ENCODE measurements at places on chromosomes 4 and X. TPM values are rescaled to one million over a fixed set of nuclear protein-coding genes. Genes with fewer than 3 reads are reported as not detected.

- DNase-seq, result no peak
- H3K4me3 ChIP-seq, result no peak overlapping the region
- H3K27me3 ChIP-seq, result no peaks in the 10 kb centered on the region
- no peak overlapping the region for H3K27ac ChIP-seq
Measured at GRCh38 chrX:19897091-19897490, 9.7 kb upstream of the SH3KBP1 start.

DNA sequence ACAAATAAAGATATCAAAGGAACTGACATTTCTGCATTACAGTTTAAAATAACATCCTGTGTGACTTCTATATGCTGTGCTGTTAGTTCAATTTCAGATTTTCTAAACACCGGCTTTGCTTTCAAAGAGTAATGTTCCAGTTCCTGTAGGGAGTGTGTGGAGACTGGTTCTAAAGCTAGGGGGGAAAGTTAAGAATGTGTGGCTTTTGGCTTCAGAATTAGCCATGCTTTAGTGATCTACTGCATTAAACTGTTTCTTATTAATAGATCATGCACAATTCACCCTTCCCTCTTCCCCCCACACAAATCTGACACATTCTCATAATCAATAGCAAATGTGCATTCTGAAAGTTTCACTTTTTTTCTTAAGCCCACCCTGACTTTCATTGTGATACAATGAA lies 32.0 kb upstream of the DKK2 start:
- no peak overlapping the region for H3K4me3 ChIP-seq
- H3K27ac ChIP-seq, result no peak overlapping the region
- H3K27me3 ChIP-seq, result no peaks in the 10 kb centered on the region
- H3K4me1 ChIP-seq, result no peaks in the 10 kb centered on the region

GRCh38 chr4:35166466-35166865 lies 1077.8 kb downstream of the ARAP2 start:
- no peaks in the 10 kb centered on the region for H3K4me1 ChIP-seq
- H3K27ac ChIP-seq, result no peak overlapping the region
- no peak for DNase-seq
- no peak overlapping the region for H3K4me3 ChIP-seq

DNA sequence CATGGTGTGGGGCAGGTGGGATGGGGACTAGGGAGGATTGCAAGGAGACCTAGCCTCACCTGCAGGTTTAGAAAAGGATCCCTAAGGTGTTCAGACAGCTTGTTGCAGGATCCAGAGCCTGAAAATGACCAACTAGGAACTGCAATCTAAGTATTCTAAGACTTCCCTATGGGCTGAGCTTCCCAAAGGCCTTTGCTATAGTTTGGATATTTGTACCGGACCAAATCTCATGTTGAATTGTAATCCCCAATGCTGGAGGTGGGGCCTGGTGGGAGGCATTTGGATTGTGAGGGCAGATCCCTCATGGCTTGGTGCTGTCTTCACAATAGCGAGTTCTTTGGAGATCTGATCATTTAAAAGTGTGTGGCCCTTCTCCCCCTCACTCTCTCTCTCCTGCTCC lies 52.1 kb downstream of the GPC3 start:
- H3K27me3 ChIP-seq, result no peaks in the 10 kb centered on the region
- H3K36me3 ChIP-seq, result no peaks in the 10 kb centered on the region
- DNase-seq, result no peak
- no peak overlapping the region for H3K4me3 ChIP-seq
- H3K27ac ChIP-seq, result no peak overlapping the region

- H3K27me3 ChIP-seq, result no peaks in the 10 kb centered on the region
- H3K4me1 ChIP-seq, result no peaks in the 10 kb centered on the region
- no peak overlapping the region for H3K4me3 ChIP-seq
- H3K27ac ChIP-seq, result no peak overlapping the region
- DNase-seq, result no peak
Measured at GRCh38 chrX:134898440-134898839, 92.4 kb upstream of the SMIM10 start.

OPHN1 gene
- not detected for total RNA-seq

DNA sequence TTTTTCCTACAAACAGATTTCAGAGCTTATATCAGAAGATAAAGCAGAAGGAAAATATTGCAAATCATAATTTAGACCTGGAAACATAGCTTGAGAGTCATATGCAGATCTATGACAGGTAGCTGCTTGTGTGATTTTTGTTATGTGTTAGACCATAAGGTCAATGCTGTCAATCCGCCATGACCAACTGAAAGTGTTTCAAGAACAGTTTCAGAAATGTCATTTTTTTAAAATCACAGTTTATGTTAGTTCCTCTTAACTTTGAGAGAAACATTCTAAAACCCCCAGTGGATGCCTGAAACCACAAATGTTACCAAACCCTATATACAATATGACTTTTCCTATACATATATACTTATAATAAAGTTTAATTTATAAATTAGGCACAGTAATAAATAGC lies 391.3 kb upstream of the FAM241A start:
- DNase-seq, result no peak
- no peaks in the 10 kb centered on the region for H3K36me3 ChIP-seq
- no peak overlapping the region for H3K27ac ChIP-seq
- H3K4me1 ChIP-seq, result no peaks in the 10 kb centered on the region

DNA sequence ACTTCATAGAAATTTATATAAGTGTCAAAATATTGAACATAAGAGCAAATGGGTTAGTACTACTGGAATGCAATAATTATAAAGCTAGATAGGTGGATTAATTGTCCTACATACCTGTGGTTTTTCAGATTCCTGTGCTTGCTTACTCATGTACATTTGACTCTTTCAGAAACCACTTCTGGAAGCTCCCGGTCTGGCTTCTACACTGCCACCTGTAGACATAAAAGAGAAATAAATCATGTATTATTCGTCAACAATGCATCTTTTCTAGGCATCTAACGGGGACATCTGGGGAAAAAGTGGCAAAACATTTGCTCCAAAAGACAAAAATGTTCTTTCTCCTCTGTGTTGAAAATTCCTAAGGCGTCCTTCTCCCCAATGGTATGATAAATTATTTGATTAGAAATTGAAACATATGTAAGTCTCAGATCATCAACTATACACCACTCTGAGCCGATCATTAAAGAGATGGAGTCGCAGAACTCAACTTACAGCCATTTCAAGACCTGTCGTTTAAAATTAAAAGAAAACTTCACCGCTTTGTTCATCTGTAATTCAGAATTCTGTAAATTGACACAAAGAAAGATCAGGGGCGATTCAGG lies 648.7 kb upstream of the DIPK2B start:
- H3K4me1 ChIP-seq, result no peaks in the 10 kb centered on the region
- no peak overlapping the region for H3K27ac ChIP-seq
- DNase-seq, result no peak
- no peaks in the 10 kb centered on the region for H3K36me3 ChIP-seq
